ENCODE measurements at places on chromosomes 1 and 21.

GRCh38 chr1:229631966-229632365 lies 5.9 kb downstream of the URB2 start:
- no peak for DNase-seq

DNA sequence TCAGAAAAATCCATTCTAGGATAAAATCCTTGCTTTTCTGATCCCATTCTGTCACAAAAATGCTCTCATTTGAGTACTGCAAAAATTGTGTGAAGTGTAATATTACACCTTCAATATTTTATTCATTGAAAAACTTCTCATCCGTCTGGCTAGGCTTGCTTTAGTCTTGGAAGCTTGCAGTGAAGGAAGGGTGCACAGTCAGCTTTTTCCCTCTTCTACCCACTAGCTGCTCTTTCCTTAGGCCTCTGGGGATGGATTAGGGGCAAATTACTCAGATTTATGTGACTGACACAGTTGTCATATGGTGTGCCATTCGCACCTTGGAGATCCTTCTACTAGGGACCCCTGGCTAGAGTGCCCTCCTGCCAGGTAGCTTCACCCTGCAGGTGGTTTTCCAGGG lies 32.1 kb downstream of the OVAAL start:
- no peak for DNase-seq

GRCh38 chr1:29227511-29227910 lies 3.2 kb downstream of the MECR start:
- DNase-seq: no peak

GRCh38 chr1:95287081-95287480 lies 53.1 kb downstream of the RWDD3 start:
- no peak for DNase-seq
